ENCODE measurements at places on chromosomes 16 and 17.

DNA sequence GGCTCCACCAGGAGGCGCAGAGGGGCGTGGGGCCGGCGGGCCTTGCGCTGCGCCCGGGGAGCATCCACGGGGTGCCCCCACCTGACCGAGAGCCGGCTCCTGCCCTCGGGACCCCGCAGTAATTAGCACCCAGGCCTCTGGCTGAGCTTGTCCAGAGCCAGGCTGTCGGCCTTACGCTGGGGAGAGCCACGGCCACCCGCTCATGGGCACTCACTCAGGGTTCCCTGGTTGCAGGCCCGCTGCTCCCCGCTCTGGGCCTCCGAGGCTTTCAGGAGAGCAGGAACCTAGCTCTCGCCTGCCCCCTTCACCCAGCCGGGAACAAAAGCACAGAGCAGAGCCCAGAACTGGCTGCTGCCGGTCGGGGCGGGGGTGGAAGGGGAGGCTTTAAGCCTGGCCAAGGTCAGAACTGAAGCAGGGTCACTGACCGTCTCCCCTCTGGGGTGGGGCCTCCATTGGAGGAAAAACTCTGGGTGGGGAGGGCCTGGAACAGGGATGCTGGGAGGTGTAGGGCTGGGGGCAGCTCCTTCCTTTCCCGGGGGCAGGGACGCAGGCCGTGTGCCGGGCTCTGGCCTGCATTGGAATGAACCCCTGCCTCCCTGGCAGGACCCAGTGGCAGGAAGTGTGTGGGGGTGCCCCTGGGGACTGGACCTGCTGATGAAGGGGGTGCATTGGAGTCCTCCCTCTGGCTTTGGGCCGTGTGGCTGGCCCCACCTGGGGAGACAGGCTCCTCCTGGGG lies 12.3 kb downstream of the GLIS2 start:
- peak; percentile 86 for DNase-seq

DNA sequence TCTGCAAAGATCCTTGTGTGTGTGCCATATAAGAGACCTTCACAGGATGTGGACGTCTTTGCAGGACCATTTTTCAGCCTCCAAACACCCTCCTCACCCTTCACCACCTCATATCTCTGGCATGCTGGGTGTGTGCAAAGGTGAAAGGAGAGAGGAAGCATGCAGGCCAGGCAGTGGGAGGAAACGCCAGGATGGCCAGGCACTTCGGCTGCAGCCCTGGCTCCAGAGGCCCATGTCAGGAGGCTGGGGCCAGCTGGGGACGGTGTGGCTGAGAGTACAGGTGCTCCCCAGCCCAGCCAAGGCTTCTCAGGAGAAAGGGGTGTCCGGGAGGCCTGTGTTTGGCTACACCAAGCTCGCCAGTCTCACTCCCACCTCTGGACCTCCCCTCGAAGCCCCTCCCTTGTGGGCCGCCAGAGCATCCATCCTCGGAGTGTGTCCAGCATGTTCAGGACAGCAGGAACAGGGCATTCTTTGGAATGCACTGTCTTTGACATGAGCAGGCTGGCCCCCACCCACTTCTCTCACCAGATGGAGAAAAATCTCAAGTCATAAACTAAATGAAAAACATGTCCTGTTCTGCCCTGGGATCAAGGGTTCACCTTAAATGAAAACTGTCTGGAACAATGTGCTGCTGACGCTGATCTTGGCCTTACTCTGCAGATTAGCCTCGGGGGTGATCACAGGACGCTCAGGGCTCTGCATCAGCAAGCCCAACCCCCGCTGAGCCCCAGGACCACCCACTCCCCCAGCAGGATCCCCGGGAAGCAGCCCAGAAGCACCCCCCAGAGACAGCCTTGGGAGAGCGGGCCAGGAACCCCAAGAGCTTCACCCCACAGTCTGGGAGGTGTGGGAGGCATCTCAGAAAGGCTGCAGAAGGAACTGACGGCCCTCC lies 15.9 kb downstream of the PEMT start:
- no peak for DNase-seq

DNA sequence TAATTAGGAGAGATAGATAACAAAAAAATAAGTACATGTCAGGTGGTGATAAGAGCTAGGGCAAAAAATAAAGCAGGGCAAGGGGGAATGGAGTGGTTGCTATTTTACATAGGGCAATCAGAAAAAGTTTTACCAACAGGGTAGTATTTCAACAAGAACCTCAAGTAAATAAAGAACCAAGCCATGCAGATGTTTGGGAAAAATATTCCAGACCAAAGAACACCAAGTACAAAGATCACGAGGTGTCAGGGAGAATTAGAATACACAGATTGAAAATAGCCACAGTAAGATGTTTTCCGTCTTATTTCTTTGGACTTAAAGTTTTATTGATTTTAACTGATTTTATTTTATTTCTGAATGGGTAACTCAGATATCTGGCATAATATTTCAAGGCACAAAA lies 11.1 kb downstream of the SYNRG start:
- DNase-seq: no peak

- peak; percentile 78 for DNase-seq
Observed at GRCh38 chr16:2147981-2148671, at the start of gene RAB26. Gene RAB26 (plus strand): TSS chr16:2148625. CDS start chr16:2148784, 159 bp downstream.

GRCh38 chr17:60153606-60154390 lies 4.0 kb downstream of the CA4 start:
- DNase-seq: no peak

- DNase-seq: no peak
Observed at GRCh38 chr17:69450131-69450530, 35.6 kb downstream of the MAP2K6 start.

DNA sequence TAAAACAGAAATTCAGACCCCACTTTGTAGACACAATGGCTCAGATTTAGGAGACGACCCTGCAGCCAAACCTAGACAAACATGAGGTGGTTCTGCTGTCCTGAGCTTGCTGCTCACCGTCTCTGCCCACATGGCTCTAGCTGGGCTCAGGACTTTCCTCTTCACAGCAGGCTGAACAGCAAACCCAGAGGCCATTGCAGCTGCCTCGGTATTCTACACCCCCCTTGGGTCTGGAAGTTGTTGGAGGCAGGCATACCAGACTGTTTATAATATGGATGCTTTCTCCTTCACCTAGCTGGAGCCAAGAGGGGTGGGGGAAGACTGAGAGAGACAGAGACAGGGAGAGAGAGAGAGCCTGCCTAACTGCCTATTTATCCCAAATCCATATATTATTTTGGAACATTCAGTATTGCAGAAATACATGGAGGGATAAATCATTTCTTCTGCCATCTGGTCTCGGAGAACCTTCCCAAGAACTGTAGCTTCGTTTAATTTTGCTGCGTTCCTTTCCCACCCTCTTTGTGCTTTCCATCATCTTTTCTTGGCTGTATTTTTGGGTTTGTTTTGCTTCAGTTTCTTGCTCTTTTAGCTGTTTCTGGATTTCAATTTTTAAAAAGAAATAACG lies 628.2 kb upstream of the RBFOX1 start:
- no peak for DNase-seq

- no peak for DNase-seq
Observed at GRCh38 chr16:30570636-30571444, 674 bp downstream of the ZNF688 start.

- DNase-seq: no peak
Observed at GRCh38 chr16:18804540-18804939, 3.2 kb upstream of the ARL6IP1 start.

DNA sequence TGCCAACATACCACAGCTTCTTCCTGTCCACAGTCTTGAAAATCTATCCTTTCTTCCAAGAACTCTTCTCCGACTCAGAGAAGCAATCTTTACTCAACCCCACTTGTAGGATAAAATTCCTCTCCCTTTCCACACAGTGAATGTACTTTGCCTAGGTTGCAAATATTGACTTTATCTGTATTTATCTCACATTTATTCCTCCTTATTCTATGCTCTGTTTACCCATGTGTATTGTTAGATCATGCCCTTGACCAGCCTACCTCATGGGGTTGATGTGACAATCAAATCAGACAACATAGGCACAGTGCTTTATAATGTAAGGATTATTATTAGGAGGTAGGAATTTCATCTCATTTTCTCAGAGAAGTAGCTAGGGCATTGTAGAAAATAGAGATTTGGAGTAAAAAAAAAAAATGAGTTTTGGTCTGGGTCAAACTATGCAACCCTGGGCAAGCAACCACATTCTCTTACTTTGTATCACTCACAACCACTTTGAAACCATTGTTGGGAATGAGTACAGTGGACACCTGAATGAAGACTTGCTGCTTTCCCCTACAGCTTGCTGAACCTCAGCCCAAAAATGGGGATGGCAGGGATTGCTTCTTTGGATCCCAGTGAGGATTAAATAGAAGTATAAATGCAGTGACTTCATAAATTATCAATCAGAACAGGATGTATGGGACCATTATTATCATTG lies 9.1 kb upstream of the SLC35B1 start:
- DNase-seq: no peak

DNA sequence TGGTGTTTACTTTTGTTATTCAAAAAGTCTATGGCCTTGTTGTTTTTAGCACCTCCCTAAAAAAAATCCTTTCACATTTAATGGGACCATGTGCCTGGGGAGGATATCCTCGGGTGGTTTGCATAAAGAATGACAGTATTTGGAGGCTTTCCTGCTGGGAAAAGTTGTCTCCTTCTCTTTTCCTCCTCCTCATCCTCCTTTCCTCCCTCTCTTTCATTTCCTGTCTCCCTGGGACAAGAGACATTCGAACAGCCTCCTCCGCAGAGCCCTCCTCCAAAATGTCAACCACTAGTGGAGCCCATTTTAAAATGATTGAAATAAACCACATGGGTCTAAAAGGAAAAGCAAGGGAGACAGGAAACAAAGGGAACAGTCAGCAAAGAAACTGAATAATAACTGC lies 67.4 kb downstream of the MYH13 start:
- DNase-seq: peak; percentile 18

DNA sequence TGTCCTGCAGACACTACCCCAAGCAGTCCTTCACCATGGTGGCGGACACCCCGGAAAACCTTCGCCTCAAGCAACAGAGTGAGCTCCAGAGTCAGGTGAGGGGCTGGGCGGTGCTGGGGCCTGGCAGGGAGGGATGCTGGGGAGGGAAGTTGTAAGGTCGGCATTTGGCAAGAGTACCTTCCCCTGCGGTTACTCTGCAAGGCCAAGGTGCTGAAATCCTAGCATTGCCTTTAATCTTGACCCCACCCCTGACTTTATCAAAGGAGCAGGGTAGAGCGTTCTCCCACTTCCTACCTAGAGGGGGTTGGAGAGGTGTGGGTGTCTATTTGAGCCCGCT lies 20.5 kb downstream of the LASP1 start:
- no peak for DNase-seq

GRCh38 chr17:596763-597644 lies 117.6 kb downstream of the VPS53 start:
- DNase-seq: no peak

- no peak for DNase-seq
Observed at GRCh38 chr16:27272076-27272475, 3.5 kb upstream of the NSMCE1 start.

DNA sequence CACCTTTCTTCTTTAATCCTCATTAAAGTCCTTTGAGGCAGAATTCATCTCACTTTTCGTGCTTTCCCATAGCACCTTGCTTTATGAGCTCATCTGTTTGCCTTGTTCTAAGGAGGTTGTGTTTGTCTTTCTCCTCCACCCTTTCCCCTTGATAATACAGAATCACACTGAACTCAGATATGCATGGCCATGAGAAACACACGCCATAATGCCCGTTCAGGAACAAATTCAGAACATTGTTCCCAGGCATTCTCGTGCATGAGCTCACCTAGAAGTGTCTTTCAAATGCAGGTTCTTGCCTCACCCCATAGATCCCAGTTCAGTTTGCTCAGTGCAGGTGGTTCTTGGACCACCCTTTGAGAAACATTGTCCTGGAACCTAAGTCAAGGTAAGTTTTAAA lies 71.1 kb downstream of the TMEM114 start:
- DNase-seq: no peak
